ENCODE measurements at places on chromosomes 6 and 20.
A peak's percentile ranks its signal among the peaks of the same experiment; 100 is the strongest.

GRCh38 chr6:88296694-88297093, 130.5 kb upstream of the CNR1 start:
- no peak for DNase-seq

- DNase-seq = no peak
Measured at GRCh38 chr6:42123379-42124103, 18.9 kb downstream of the C6orf132 start.

DNA sequence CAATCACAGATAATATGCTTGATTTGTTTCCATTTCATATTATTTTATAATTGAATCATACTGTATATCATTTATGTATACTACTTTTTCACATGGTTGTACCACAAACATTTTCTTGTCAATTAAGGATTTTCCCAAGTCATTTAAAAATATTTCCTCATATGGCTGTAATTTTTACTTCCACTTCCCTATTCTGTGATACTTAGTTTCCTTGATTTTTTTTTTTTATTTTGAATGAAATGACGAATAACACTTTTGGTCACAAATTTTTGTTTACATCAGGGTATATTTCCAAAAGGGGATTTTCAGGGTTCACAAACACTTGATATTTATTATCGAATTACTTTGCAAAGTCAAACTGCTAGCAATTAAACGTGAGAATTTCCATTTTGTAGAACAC, 515.6 kb downstream of the KIF16B start:
- no peak for DNase-seq

DNA sequence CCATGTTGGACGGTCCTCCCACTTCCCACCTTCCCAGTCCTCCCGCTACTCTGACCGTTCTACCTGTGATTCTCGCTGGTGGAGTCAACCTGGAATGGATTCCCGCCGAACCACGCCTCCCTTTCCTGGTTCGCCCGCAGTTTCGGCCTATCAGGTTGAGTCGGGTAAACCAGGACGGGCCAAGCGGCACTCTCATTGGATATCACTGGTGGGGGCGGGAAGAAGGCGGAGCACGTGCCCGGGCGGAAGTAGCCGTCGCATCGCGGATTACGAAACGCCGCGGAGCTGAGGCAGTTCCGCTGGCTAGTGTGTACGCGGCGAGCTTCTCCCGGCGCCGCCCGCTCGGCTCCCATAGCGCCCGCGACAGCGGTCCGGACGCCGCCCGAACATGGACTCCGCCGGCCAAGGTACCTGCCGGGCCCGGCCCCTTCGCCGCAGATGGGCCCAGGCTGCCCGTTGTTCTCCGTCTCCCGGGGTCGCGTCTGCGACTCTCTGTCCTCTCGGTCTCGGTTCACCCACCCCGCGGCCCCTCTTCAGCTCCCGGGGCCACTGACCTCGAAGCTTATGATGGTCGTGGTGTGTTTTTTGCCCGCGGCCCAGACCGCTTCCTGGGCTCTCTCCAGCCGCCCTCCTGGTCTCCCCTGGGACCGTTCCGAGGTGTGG, at the start of gene TPD52L2:
Gene TPD52L2 (plus strand): TSS at position 293 of the 663 bp plus-strand sequence. CDS start 96 bp downstream, at position 389.
- peak; percentile 99 for DNase-seq

DNA sequence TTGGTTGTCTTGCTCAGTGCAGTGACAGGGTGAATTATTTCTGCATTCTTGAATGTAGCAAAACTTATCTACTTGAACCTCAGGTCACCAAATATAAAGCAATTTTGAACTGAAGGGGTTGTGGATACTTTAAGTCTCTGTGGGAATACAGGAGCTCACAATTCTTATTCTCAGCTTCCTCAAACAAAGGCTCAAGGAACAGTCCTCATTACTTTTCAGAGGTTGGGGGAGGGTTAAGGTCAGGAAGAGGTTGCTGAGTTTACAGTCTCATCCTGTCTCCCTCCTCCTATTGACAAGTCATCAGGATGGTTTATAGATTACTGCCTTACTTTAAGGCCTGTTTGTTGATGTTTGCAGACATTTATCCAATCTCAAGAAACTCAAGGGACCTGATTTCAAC, 143.6 kb upstream of the SPACA1 start:
- DNase-seq = no peak

DNA sequence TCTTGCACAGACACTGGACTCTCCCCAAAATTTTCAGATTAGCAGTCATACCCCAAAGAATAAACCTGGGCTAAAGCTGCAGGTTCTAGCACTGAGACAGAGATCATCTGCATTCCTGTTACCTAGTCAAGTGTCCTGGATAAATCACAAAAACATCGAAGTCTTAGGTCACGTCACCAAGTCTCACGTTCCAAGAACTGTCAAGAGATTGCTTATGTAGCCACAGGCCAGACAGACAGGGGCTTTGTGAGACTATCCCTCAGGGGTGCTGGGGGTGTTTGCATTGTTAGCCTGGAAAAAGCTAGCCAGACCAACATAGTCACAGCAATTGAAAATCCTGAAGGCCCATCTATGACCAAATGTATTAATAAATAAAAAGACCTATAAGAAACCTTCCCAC, 243.1 kb upstream of the PREP start:
- DNase-seq = no peak

DNA sequence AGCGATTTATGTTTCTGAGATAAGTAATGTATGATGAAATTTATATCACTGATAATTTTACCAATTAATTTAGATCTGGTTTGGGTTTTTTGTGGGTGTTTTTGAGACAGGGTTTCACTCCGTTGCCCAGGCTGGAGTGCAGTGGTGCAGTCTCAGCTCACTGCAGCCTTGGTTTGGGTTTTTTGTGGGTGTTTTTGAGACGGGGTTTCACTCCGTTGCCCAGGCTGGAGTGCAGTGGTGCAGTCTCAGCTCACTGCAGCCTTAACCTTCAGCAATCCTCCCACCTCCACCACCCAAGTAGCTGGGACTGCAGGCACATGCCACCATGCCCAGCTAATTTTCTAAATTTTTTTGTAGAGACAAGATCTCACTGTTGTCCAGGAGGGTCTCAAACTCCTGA, 13.0 kb downstream of the MRS2 start:
- DNase-seq = no peak

GRCh38 chr6:6007366-6008088, 802 bp upstream of the NRN1 start:
- DNase-seq = no peak

GRCh38 chr6:108123481-108123929, 42.3 kb upstream of the NR2E1 start:
- no peak for DNase-seq

GRCh38 chr6:3402310-3403237, 54.3 kb downstream of the SLC22A23 start:
- no peak for DNase-seq

- no peak for DNase-seq
Measured at GRCh38 chr20:13717631-13718044, 67.1 kb downstream of the ESF1 start.
